ENCODE measurements at places on chromosomes 7 and 10.

DNA sequence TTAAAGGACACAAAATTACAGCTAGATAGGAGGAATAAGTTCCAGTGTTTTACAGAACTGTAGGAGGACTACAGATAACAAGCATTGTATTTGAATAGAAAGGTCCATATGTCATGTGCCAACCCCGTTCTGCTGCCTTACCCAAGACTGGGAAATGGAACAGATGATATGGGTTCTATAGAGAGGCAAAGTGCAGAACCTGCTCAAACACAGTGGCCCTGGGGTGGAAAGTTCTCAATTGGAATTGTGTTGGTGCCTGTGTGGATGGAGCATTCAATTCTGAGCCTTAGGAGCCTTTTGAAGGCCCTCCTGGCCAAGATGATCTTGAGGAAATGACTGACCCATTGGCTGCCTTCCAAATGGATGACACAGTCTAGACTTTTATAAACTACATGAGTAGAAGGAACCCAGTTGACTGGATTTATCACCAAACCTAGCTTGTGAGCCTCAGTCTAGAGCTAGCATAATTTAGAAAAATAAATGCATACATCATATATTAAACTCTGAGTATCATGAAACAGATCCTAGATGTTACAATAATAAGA lies 4.1 kb upstream of the PRSS1 start:
- DNase-seq, result peak; percentile 10

GRCh38 chr7:96354881-96355280 lies 33.0 kb upstream of the SLC25A13 start:
- DNase-seq, result no peak

DNA sequence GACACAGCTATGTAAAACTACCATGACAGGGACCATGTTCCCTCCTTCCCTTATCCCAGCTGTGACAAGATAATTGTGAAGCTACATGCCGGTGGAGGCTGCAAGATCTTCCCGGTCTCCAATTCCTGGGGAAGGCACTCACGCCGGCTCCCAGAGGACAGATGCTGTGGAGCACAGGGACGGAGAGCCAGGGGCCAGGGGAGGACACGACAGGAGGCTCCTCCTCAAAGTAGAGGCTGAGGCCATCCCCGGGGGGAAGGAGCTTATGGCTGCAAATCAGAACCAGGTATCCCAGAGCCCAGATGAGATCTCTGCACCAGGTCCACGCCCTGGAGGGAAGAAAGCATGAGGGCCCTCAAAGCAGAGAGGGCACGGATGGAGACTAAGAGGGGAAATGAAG lies 286.2 kb downstream of the TCERG1L start:
- DNase-seq, result no peak

DNA sequence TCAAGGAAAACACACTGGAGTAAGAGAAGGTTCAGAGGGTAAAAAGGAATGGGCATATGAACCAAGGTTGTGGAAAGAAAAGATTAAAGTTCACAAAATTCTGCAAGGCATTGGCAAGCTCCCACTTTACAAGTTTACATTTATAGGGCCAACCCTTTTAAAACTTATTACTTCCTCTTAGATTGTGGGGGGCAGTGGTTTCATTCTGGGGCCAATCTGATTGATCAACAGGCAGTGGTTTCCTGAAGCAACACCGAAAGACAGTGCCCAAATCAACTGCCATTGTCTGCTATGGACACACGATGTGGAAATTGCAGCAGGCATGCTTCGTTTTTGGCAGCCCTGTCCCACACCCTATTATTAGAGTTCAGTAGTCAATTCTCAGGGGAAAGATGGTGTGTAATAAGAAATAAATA lies 154.0 kb downstream of the SGMS1 start:
- DNase-seq, result no peak

DNA sequence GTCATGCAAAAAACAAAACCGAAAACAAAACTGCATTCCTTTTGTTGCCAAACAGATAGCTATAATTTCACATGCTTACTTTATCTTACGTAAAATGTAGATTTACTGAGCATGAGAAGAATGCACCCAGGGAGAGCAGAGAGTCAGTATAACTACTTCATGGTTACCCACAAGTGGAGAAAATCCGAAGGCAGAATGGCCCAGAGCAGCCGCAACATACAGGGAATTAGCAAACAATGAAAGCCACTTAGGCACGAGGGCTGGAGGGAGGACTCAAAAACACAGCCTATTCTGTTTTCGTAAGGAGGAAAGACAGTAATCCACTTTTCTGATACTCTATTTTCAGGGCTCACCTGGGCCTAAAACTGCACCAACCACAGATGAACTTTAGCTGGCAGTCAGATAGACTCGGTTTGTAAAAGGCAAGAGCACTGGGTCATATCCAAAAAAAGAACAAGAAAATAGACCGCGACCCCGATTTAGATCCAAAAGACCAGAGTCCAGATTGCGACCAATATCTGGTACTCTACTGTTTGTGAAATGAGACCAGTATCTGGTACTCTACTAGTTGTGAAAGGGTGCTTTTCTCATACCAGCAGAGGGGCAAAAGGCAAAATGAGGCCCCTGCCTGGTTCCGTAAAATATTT lies 1.3 kb downstream of the ITPRIP start:
- DNase-seq, result peak; percentile 87

- DNase-seq, result peak; percentile 79
These were observed 41.1 kb downstream of the SUGCT start for GRCh38 chr7:40175725-40176510.

GRCh38 chr10:34116220-34116641 lies 698.9 kb downstream of the PARD3 start:
- peak; percentile 77 for DNase-seq

DNA sequence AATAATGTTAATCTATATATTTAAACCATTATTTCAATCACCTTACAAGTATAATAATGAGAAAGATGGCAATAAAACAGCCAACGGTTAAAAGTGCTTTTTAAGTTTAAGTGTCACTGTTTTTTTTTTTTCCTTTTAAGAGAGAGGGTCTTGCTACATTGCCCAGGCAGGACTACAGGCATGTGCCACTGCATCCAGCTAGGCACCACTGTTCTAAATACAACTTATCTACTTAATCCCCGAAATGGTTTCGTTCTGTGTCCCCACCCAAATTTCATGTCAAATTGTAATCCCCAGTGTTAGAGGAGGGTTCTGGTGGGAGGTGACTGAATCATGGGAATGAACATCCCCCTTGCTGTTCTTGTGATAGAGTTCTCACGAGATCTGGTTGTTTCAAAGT lies 49.7 kb downstream of the TNPO3 start:
- DNase-seq, result no peak

DNA sequence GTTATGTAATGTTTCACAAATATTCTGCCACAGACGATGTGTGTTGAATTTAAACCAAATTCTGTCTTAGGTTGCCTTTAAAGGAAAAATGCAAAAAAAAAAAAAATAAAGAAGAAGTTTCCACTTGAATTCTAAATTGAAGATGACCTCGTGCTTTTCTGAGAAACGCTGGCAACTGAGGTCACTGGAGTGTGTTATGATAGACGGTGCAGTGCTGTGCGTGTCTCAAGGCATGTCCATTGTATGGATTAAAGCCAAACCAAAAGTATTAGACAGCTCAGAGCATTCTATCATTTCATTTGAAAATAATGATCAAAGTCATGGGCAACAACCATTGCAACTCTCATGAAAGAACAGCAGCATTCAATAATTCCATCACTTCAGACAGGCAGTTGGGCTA lies 483.9 kb downstream of the GRM8 start:
- peak; percentile 7 for DNase-seq

GRCh38 chr7:16210171-16210570 lies 211.2 kb downstream of the CRPPA start:
- DNase-seq, result no peak

DNA sequence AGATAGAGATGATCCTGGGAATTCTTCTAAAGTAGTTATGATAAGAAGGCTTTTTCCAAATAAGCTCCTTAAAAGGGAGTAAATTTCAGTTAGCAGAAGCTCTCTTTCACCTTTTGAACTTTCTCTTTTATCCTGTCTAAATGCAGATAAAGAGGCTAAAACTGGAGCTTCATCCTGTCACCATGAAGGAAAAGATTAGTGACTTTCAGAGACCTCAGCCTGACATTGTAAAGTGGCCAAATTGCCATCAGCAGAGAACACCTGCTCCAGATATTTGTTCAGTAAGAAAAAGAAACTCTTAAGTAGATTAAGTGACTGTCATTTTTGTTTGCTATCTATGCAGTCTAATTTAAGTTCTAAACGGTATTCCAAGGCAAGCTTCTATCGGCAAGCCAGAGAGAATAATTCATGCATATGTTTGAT lies 18.3 kb downstream of the VWDE start:
- DNase-seq, result no peak

DNA sequence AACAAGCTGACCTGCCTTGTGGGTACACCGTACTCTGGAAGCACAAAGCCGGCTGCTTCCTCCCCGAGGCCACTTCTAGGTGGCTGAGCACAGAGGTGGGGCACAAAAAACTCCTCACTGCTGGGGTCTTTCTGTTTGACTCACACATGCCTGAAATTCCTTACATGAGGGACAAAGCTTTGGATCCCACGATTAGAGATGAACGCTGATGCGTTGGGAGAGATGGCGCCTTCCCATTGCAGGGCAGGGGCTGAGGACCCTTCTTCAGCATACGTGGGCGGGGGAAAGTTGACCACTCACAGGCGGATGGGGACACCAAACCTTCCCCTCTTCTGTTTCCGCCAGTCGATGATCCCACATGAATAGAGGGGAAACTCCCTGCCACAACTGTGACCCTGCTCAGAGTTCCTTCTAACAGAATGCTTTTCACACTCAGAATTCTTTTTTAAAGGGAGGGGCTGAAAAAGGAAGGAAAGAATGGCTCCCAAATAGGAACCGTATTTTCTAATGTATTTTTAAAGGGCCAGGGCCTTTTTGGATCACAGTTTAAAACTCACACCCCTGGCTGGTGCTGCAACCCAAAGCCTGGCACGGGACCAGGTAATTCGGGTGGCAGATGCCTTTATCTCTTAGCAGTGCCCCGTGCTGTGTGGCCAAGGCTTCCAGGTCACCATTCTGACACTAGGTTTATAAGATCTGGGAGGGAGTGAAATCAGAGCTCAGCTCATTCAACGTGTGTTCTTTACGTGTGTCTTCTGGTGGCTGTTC lies 134.0 kb downstream of the PRKAG2 start:
- no peak for DNase-seq

- DNase-seq, result no peak
These were observed 240.8 kb upstream of the SLC26A5 start for GRCh38 chr7:103686763-103687162.

DNA sequence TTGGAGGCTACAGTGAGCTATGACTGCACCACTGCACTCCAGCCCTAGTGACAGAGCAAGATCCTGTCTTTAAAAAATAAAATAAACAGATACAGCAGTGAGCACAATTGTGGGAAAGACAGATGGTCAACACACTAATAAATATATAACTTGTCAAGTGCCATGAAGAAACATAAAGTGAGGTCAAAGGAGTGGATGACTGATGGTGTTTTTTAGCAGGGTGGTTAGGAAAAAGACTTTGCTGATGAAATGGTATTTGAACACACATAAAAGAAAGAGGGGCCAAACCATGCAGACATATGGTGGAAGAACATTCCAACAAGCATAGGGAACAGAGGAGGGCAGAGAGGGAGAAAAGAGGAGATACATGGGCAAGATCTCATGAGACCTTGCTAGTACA lies 392.7 kb upstream of the AUTS2 start:
- DNase-seq, result no peak

DNA sequence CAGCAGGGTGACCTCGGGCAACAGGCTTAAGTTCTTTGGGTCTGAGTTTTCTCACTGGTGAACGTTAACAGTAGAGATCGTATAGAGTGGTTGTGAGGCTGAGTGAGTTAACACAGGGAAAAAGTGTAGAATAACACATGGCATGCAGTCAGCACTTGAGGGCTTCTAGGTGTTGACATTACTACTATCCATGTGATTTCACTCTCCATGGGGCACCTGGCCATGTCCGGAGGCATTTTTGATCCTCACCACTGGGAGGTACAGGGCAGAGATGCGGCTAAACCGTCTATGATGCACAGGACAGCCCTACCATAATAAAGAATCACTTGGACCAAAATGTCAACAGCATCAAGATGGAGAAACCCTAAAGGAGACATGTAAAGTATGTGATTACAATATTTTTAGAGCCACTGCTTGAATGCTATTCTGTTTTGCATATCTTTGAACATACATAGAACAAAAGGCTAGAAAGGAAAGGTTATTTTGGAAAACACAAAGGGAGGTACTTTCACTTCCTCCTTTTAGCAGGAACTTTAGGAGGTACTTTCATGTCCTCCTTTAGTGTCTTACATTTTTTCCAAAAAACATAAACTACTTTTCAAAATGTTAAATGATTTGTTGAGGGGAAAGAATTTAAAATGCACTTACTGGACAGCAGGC lies 44.3 kb downstream of the NOD1 start:
- DNase-seq, result no peak

DNA sequence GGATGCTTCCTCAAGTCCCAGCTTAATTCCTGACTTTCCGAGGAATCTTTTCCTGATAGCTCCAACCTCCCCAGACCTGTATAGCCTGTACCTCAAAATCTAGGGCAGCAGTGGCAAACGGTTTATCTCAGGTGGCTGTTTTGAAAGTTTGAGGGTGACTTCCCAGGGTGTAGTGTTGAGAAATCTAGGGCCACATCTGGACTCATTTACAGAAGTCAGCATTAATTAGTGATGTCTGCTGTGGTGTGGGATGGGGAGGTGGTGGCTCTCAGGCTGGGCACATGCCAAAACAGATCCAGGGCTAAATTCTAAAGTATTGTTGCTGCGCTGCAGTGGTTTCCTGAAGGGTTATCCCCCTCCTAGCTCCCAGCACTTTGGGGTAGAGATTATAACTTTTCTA lies 38.0 kb downstream of the UNC5B start:
- no peak for DNase-seq

DNA sequence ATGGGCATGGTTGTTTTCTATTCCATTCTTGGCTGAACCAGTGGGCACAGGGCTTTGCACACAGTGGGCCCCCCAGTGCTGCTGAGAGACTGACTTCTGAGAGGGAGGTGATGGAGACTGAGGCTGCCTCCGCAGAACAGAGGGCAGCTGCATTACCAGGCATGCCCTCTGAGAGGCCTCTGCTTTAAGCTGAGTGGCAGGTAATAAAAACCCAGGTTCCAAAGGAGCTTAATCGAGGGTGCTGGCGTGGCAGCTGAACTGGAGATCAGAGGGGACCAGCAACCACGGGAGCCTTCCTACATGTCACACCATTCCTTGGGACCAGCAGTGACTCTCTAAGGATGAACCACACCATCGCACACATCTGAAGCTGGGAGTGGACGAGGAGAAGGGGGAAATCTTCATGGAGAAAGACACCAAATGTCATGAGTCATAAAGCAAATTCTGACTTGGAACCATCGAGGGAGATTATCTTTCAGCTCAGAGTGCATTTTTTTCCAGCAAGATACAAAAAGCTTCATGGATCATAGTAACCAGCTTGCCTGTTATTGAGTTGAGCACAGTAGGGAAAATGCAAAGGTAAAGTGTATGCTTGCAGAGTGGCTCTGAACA lies 24.6 kb downstream of the HIPK2 start:
- DNase-seq, result no peak

All from choroid plexus epithelial cell (primary cell).